ENCODE measurements at places on chromosomes 2 and 18. TPM values are rescaled to one million over a fixed set of nuclear protein-coding genes. Genes with fewer than 3 reads are reported as not detected.
A peak's percentile ranks its signal among the peaks of the same experiment; 100 is the strongest.

GRCh38 chr2:175176624-175177023, 4.9 kb downstream of the ATP5MC3 start:
- no peak for DNase-seq

- DNase-seq = no peak
Measured at GRCh38 chr2:28729698-28730097, 21.9 kb upstream of the PPP1CB start.

DNA sequence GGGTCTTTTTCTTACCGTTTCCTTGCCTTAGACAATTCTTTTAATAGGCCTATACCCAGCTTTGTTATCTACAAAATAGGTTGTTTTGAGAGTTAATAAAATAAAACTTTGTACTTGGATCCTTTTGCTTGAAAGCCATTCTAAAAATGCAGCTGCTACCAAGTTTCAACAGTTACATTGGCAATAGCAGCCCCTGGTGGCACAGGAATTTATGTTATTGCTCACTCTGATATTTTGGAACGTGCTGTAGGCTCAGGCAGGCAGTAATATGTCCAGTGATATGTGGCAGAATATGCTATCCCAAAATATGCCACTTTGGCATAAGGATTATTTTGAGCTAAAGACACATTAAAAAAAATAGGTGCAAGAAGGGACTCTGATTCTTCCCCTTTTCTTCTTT, 6.7 kb upstream of the COMMD1 start:
- DNase-seq = peak; percentile 16

- DNase-seq = no peak
Measured at GRCh38 chr2:240178564-240178963, 38.1 kb upstream of the OTOS start.

DNA sequence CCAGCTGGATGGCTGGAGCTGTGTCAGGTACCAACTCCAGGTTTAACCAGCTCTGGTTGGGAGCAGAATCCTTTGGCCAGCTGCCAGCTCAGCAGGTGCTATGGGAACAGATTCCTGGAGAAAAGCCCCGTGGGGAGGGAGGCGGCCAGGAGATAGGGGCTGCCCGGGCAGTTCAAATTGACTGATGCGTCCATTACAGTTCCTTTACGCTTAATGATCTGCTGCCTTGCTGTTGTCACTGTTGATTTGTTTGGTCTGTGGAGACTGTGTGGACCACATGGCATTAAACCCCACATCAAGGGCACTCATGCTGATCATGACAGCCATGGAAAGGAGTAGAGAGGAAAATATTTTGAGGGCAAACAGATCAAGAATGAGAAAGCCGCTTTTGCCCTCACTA, 200.0 kb downstream of the TSN start:
- no peak for DNase-seq

The TMEM200C gene
- 0.18 TPM for polyA plus RNA-seq

GRCh38 chr2:166888180-166888579, at the start of gene XIRP2:
TSS of gene XIRP2 (plus strand) at chr2:166888480. CDS start at chr2:166903483, 15,003 bp downstream.
- DNase-seq = no peak

- no peak for DNase-seq
Measured at GRCh38 chr18:58557008-58557435, 71.9 kb downstream of the ALPK2 start.

- DNase-seq = no peak
Measured at GRCh38 chr18:55861266-55861665, 273.3 kb upstream of the TCF4 start.

DNA sequence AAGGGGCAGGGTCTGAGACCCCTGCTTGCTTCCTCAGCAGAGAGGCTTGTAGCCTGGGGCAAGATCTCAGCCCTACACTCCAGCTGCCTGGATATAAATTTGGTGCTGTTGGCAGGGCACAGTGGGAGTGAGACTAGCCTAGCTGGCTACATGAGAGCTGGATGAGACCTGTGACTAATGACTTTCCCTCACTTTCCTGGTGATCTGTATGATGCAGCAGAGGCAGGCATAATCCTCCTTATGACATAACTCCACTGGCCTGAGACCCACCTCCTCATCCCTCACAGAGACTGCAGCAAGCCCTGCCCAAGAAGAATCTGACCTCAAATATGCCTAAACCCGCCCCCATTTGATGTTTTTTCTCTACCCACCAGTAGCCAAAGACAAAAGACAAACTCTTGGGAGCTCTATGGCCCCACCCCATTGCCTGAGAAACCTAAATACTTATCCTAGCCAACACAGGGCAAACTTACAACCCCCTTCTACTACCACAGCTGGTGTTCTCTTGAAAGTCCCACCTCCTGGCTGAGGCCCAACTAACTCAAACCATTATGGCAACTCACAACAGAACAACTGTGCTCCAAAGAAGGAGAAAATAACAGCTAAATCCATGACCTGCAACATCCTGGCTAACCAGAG, 102.7 kb downstream of the NR4A2 start:
- DNase-seq = no peak

- DNase-seq = no peak
Measured at GRCh38 chr18:30359521-30359920, 683.0 kb downstream of the DSC3 start.

The C2orf80 gene
- 0.07 TPM for polyA plus RNA-seq

The CD8B2 gene
- polyA plus RNA-seq = 6.3 TPM

- DNase-seq = peak; percentile 39
Measured at GRCh38 chr2:174632841-174633622, 35.4 kb upstream of the WIPF1 start.

The TXNDC2 gene
- 0.02 TPM for polyA plus RNA-seq

The RHBDD1 gene
- 11.5 TPM for polyA plus RNA-seq

- DNase-seq = no peak
Measured at GRCh38 chr2:239400596-239401066, at the start of gene HDAC4. TSS of gene HDAC4 (minus strand) at chr2:239401020. CDS start at chr2:239352699, 48,321 bp downstream.

- no peak for DNase-seq
Measured at GRCh38 chr2:202771741-202772460, 99.7 kb downstream of the ICA1L start.

The EGR4 gene
- 0.14 TPM for polyA plus RNA-seq

- DNase-seq = no peak
Measured at GRCh38 chr18:46211816-46212215, 107.6 kb downstream of the HAUS1 start.

GRCh38 chr2:31032475-31032874, 105.8 kb downstream of the GALNT14 start:
- no peak for DNase-seq

GRCh38 chr2:127415593-127416505, 2.4 kb upstream of the PROC start:
- peak; percentile 59 for DNase-seq

DNA sequence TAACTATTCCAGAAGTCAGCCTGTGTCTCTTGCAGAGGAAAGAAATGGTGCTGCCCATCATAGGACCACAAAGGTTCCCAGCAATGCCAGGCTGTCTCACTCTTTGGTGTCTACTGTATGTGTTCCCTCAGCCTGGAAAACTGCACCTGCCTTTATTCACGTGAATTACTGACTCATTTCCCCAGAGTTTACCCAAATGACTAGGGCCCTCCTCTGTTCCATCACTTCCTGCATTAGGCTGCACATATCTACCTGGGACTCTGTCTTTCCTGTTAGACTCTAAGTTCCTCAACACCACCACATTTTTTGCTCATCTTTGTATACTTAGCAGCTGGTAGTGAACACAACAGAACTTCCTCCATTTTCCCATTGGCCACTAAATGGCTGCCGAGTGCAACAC, 188.3 kb downstream of the FHOD3 start:
- DNase-seq = no peak

GRCh38 chr2:7516484-7517063, 599.4 kb downstream of the RNF144A start:
- no peak for DNase-seq

The ATF2 gene
- polyA plus RNA-seq = 32.1 TPM

The ATOH8 gene
- polyA plus RNA-seq = 19.1 TPM

DNA sequence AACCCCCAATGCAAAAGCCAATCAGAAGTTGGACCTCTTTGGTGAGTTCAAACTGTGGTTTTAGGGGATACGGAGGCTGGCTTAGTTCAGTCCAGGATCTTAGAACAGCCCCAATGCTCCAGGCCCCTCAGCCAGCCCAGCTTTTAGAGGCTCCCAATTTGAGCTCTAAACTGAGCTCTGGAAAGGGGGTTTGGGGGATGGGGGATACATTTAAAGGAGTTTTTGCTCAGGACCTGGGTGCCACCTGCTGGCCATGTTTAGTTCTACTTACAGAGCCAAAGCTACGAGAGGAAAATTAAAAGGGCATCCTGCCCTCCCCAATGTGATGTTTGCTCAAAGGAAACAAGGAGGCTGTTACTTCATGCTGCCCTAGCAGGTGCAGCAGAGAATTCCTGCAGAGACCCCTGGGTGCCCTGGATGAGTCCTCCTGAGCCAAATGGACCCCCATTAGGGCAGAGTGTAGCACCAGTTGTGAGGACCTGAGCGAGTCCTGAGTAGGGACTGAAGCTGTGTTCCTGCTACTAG, 15.9 kb upstream of the TMEM214 start:
- peak; percentile 59 for DNase-seq

DNA sequence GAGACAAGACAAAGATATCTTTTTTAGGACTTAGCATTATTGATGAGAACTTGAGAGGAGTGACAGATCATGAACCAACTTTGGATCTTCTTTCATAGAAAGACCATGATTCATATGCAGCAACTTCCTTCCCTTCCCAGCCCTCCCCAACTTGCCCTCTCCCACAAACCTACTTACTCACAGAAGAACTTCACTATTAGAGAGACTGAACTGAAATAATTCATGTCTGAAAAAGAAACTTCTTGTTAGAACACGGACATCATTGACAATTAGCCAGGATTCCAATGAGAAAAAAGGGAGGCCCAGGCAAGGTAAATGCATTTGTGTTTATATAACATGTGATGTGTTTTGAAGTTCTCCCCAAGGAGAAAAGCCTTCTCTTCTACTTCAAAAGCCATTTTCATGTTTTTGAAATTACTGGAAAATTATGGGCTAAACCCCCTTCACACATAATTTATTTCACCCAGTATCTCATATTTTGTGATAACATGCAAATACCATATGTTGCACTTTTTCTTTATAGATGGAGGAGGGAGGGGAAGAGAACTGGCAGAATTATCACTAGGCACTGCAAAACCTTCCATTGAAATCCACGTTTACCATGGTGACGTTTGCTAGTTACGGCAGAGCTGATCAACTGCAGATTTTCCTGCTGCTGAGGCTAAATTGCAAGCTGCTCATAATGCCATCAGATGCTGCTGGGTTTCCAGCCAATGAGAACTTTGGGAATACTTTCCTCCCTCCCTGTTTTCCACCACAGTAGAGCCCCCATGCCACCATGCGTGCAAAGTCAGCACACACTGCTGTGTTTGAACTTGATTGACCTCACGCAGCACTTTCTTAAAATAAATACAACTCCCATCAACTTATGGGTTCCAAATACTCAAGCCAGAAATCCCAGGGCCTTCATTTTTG, 294.7 kb downstream of the MEIS1 start:
- DNase-seq = no peak

GRCh38 chr2:65393743-65394422, 38.5 kb downstream of the SPRED2 start:
- no peak for DNase-seq

DNA sequence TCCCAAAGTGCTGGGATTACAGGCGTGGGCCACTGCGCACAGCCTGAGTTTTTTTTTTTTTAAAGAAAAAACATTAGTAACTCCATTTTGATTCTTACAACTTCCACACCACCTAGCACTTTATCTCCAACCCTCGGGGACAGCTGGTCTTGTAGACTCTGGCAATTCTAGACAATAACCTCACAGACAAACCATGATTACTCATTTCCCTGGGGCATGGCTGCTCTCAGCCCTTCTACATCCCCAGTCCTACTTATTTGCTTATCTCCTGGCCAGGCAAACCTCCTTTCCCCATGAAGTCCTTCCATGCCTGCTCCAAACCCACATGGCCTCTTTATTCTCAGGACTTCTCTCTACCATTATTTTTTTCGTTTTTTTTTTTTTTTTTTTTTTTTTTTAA, 91.1 kb downstream of the ACTR3 start:
- DNase-seq = no peak

The UGT1A3 gene
- polyA plus RNA-seq = not detected

- DNase-seq = no peak
Measured at GRCh38 chr2:130346741-130347066, 4.0 kb downstream of the IMP4 start.

DNA sequence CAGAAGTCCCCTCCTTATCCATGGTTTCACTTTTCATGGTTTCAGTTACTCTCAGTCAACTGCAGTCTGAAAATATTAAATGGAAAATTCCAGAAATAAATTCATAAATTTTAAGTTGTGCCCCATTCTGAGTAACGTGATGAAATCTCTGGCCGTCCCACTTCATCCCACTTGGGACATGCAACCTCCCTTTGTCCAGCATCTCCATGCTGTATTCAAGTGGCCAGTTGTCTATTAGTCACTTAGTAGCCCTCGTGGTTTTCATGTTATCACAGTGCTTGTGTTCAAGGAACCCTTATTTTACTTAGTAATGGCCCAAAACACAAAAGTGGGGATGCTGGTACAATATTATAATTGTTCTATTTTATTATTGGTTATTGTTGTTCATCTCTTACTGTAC, 18.0 kb upstream of the DAPL1 start:
- no peak for DNase-seq

- no peak for DNase-seq
Measured at GRCh38 chr2:238162846-238163441, 4.2 kb downstream of the ERFE start.

- no peak for DNase-seq
Measured at GRCh38 chr2:85619617-85620016, 3.6 kb downstream of the USP39 start.

DNA sequence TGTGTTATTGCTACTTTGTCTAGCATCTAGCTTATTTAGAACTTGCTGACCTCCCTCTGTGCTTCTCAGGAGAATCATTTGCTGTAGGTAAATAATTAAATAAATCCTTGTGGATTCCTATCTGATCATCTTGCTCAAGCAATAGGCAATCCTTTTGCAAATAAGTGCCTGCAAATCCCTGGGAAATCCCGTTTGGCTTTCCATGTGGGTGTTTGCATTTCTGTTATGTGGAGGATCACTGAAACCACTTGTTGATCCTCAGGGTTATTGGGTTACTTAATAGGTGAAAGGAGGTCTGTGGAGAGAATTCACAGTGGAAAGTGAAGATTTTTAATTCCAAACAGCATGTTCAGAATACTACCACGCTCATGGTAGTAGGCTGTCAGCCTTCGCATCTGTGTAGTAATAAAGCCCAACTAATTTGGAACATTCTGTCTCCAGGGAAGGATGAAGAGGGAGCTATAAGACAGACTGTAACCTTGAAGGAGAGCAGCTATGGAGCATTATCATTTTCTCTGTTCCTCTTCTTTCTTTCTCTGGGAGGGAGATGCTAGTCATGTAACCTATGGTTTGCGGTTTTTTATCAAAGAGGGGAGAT, 72.5 kb downstream of the GULP1 start:
- DNase-seq = no peak
